Fibroblast of lung (primary cell): ENCODE measurements at places on chromosomes 16 and 17. TPM values are rescaled to one million over a fixed set of nuclear protein-coding genes. Genes with fewer than 3 reads are reported as not detected.
A peak's percentile ranks its signal among the peaks of the same experiment; 100 is the strongest.

GRCh38 chr16:87855852-87856715 lies 13.2 kb downstream of the SLC7A5 start:
- DNase-seq, result peak; percentile 52

Gene GPR139
- total RNA-seq, result not detected in 2 replicates

DNA sequence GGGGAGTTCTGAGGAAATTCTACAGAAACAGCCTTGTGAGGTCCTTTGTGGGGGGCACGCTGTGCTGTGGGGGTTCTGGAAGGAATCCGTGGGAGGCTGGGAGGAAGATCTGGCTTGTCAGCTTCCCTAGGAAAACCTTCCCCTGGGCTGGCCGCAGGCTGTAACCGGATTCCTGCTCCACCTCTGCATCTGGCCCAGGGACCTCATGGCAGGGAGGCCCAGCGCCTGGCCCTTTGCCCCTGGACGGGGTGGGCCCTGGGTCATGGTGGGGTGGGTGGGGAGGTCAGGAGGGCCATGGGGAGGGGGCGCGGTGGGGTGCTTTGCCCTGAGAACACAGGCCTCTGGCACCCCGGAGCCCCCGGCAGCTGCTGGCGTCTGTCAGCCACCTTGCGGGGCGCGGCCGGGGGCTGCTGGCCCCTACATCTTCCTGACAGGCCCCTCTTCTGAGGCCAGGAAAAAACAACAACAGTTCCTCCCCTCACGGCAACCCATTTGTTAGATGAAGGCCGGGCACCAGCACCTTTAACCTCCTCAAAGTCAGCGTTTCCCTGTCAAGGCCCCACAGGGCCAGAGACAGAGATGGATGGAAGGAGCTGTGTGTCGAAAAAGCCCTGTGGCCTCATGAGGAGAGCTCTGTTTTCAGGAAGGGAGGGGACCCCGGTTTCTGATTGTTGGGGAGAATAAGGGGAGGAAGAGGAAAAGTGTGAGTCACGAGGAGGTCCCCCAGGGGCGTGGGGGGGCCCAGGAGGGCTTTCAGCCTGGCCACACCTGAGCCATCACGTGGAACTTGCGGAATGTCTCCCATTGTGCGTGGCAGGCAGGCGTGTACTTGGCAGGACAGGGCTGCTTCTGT lies 3.6 kb upstream of the MEOX1 start:
- peak; percentile 13 for DNase-seq

GRCh38 chr16:8712589-8713361 lies 38.4 kb downstream of the ABAT start:
- no peak for DNase-seq
